ENCODE measurements at places on chromosomes 7 and 10.

GRCh38 chr10:65710306-65710705 lies 1215.5 kb upstream of the LRRTM3 start:
- no peak for DNase-seq

DNA sequence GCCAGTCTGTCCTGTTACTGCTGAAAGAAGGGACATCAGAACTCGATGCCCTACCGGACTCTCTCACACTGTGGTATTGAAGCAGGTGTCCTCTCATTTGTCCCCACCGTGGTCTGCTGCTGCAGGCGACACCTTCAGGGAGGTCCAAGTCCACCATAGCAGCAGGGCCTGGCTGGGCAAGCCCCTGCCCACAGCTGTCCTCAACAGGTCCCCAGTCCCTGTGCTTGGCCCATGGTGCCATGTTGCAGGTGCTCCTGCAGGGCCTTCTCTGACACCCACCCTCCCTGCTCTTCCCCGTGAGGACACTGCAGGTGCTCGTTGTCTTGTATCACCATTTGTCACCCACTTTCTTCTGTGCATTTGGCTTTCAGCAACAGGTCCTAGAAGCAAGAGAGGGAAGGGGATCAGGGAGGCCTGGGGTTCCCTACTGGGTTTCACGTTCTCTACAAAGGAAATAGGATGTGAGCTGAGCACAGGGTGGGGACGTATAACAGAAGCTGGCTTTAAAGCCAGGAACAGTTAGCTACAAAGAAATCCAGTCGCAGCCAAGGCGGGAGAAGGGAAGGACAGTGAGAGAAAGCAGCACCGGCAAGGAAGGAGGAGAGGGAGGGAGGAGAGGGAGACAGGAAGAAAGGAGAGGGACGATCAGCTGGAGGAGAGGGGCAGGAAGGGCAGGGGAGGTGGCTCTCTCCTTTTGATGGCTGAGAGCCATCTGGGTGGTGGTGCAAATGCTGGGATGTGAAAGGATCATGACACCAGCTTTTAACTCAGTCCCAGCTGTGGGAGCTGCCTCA lies 117.7 kb upstream of the FRMD4A start:
- DNase-seq = no peak

DNA sequence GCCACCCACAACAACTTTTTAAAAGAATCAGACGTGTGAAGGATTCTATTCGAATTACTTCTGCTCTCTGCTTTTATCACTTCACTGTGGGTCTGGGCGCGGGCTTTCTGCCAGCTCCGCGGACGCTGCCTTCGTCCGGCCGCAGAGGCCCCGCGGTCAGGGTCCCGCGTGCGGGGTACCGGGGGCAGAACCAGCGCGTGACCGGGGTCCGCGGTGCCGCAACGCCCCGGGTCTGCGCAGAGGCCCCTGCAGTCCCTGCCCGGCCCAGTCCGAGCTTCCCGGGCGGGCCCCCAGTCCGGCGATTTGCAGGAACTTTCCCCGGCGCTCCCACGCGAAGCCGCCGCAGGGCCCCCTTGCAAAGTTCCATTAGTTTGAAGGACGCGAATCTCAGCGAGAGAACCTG lies 461 bp upstream of the HTRA1 start:
- DNase-seq = no peak

DNA sequence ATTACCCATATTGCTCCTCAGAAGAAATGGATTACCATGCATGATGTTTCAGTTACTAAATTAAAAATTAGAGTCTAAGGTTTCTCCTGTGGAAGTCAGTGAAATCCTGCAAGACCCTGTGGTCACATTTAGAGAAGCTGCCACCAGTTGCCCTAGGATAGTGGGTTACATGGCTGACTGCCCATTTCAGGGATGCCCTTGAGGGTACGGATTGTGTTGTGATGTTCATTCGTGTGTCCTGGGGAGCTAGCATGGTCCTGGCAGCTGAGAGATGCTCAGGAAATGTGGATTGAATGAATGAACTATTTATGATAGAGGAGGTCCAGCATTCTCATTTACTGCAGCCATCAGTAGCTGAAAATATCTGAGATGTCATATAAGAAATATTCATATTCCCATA lies 55.1 kb downstream of the TMEM178B start:
- DNase-seq = no peak

GRCh38 chr7:10225275-10225674 lies 748.4 kb upstream of the PHF14 start:
- no peak for DNase-seq

DNA sequence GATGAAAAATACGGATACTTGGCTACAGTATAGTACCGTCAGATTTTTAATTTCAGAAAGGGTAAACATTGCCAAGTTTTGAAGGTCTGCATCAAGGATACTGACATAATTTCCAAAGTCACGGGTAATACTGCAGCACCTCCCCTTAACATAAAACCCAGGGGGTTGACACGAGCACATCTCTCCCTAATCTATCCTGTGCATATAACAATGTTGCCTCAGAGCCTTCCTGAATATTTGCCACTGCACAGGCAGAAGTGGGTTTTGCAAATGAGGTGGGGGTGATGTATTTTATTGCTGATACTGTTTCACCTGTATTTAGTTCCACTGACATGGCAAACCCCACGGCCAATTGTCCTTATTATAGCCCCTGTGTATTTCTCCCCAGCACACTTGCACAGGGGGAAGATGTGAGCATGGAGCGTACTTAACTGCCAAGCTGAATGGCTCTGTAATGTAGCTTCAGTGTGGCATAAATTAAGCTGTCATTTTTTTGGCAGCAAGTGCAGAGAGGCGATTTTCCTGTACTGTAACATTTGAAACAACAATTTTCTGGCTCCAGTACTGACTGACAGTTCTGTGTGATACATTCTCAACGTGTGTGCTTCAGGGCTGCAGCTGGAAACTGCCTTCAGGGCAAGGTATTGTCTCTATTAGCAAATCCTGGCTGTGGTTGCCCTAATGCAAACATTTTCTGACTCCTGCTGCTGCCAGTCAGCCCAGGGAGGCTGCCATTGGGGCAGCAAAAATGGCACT lies 299.6 kb upstream of the SP4 start:
- DNase-seq = no peak

GRCh38 chr7:36082910-36083309 lies 70.1 kb upstream of the EEPD1 start:
- DNase-seq = no peak

GRCh38 chr10:102597131-102597991 lies 46.9 kb upstream of the TRIM8 start:
- no peak for DNase-seq

DNA sequence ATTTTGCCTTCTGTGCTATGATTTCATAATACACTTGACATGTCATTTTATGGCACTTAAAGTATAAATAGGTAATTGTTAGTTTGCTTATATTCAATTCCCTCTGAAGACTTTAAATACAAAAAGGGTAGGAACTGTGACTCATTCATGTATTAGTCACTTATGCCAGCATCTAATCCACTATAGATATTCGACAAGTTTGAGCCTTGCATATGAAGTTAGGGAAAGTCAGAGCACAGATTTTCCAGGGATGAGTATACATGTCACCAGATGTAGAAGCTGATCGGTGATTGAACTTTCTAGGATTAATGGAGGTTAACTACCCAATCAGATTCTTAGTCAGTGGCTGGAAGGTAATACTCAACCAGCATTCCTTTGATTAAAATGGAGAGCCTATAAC lies 1321.5 kb downstream of the XPNPEP1 start:
- no peak for DNase-seq

- DNase-seq = no peak
These were observed 124.9 kb upstream of the TCERG1L start for GRCh38 chr10:131436458-131436857.

GRCh38 chr7:151374726-151375125 lies 33.1 kb downstream of the NUB1 start:
- DNase-seq = no peak

GRCh38 chr10:126877390-126877789 lies 27.8 kb upstream of the DOCK1 start:
- no peak for DNase-seq

DNA sequence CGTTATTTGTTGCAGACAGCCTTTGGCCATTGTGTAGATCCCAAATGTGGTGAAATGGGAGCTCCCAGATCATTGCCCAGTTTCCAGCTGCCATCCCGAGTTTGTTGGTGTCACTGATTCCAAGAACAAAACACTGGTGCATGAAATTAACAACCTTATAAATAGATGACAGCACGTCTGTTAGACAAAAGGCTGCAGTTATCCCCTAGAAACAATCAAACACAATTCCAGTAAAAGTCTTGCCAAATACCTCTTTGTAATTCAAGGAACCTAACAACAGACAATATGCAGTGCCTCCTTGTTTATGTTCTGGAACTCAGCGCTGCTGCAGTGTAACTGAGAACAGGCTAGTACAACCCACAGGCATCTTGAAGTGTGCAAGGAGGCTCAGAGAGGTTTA lies 404.5 kb downstream of the PAXIP1 start:
- DNase-seq = no peak

DNA sequence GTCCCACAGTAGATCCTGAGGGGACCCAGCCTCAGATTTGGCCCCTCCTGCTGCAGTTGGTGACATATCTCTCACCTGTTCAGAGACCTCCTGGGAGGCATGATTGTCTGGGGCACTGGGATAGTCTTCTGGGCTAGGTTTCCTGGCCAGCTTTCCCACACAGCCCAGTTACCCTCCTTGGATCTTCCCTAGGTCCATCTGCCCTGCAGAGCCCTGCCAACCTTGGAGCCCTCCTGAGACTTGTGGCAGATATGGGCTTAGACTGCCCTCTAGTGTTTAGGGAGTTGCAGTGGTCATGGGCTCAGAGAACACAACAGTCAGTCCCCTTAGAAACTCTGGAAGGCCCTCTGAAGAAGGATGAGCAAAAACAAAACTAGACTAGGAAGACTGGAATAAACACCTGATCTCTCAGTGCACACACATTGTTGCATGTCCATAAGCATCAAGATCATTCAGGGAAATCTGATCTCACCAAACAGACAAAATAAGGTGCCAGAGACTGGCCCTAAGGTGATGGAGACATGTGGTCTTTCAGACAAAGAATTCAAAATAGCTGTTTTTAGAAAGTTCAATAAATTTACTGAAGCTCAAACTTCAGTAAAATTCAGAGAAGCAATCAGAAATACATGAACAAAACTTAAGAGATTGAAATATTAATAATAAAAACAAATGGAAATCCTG lies 324.6 kb downstream of the ATRNL1 start:
- peak; percentile 5 for DNase-seq

DNA sequence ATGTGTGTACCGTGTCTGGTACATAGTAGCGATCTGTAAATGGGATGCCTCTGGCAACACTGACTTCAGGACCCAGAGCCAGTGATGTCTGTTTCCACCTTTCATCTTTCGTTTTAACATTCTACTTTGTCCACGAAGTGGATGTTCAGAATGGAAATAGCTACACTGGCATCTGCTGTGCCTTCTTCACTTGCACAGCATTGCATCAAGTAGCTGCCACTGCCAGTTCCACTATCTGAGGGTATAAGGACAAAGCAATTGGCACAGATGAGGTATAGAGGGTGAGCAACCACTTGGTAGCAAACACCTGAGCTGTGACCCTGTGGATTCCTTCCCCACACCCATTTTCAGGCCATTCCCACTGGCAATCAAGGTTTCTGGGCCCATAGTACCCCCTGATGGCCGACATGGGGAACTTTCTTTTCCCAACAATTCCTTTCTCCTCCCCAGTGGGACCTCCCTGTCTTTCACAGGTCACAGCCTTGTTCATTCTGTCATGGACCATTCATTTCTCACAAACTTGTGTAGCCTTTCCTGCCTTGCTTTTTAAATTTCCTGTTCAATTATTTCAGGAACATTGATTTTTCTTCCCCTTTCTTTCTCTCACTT lies 4.0 kb downstream of the ITGA8 start:
- DNase-seq = peak; percentile 48

DNA sequence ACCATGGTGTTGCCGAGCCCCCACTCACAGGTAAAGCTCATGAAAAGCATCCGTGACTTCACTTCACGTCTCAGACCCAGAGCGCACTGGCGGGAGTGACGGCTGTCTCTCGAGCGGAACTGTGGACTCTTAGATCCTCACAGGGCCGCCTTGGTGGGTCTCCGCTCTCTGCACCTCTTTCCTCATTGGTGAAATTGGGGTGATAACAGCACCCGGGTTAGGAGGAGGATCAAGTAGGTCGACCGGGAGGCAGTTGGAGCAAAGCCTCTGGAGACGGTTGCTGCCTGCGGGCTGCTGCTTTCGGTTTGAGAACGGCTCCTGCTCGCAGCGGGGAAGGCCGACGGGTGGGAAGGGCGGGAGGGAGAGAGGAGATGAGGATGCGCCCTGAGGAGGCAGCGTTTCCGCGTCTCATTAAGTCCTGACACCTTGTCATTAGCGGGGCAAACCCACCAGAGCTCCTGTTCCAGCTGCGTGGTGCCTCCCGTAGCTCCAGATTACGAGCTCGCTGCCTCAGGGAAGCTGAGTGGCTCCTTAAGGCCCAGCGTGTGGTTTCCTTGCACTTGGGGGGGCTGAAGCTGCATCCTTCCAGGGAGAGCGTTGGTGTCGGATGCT lies 51.9 kb upstream of the CFAP46 start:
- DNase-seq = peak; percentile 62

DNA sequence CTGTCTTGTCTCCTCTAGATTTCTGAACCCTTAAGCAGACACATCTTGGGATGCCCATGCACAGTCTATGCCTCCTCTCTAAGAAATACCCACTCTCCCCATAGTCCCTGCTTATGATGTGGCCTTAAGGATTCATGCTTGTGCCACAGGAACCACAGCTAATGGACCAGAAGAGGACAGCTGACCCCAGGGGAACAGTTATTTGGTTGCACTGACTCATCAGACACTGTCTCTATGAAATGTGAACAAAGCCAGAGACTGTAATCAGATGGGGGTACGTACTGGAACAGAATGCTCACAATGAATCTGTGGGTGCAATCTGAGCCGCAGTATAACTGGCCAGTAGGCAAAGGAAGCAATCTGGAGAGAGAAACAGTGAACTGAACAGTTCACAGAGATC lies 121.9 kb downstream of the USP6NL start:
- no peak for DNase-seq

- DNase-seq = no peak
These were observed 568.0 kb upstream of the IGFBP3 start for GRCh38 chr7:46489106-46489505.

DNA sequence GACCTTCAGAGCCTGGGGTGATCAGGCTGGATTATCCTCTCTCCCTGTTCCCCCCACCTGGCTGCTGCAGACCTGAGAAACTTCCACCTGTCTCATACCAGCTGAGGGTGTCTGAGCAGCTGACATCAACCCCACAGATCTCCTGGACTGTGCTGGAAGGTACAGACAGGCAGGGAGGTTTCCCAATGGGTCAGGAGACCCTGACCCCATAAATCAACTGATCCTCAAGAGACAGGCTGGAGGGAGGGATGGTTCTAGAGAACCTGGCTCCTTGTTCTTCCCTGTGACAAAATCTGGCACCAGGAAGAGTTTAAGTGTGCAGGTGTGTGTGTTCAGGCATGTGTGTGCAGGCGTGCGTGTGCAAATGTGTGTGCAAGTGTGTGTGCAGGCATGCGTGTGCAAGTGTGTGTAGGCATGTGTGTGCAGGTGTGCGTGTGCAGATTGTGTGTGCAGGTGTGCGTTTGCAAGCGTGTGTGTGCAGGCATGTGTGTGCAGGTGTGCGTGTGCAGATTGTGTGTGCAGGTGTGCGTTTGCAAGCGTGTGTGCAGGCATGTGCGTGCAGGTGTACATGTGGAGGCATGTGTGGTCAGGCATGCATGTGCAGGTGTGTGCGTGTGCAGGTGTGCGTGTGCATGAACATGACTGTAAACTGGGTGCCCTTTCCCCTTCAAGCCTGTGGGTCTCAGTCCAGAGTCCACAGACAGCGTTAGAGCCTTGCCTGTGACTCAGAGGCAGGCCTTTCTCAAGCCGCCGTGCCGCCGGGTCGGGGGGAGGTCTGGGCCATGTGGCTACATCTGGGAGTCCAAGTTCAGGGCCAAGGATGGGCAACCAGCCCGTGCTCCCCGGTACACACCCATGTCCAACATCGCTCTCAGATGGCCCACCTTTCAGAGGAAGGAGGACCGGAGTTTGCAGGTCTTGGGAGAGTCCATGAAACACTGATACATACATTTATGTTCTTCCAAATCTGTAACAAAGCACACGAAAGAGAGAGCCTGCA lies 50.1 kb upstream of the ELN start:
- peak; percentile 81 for DNase-seq

Data from GM03348 (cell line).